Choroid plexus epithelial cell (primary cell): ENCODE measurements at places on chromosomes 2 and 18.

DNA sequence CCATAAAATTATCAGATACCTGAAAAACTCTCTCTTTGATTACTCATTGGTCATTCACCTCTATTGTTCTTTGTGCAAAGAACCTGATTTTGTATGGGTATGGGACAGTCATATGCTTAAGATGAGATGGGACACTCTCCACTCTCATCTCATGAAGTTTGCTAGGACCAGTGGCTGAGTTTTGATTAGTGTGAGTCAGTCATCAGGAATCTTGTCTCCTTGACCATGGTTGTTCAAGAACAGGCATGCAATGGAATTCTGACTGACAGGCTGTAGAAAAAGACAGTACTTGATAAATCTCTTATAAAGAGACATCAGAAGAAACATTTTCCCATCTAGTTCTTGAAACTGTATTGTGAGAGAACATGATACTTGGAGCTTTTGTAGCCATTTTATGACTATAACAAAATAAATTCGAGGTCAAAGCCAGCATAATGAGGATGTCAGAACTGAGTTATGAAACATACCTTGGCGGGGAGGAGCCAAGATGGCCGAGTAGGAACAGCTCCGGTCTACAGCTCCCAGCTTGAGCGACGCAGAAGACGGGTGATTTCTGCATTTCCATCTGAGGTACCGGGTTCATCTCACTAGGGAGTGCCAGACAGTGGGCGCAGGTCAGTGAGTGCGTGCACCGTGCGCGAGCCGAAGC is 367.0 kb downstream of the NR4A2 start:
- DNase-seq: no peak

- no peak for DNase-seq
These were observed 16.6 kb downstream of the MAP4K4 start for GRCh38 chr2:101714118-101714517.

DNA sequence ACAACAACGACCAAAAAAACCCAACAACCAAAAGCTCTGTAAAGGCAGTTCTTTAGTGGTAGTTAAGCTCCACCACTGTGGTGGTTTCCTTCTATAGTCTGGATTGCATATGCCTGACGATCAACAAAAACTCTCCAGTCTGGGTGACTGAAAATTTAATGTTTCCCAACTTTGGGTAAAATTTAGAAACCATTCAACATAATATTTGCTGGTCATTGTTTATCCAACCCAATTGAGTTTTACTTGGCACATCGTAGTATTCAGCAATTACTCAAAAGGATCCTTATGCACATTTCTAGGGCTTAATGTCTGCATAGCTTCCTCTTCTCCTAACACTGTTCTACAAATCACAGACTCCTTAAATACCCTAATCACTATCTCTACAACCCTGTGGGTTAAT is 1080.2 kb upstream of the NRXN1 start:
- no peak for DNase-seq

GRCh38 chr2:201882353-201883090 is 76.2 kb downstream of the CDK15 start:
- peak; percentile 52 for DNase-seq

GRCh38 chr2:46519265-46519664 is 39.9 kb downstream of the TMEM247 start:
- DNase-seq: no peak

GRCh38 chr18:4755848-4756247 is 300.7 kb upstream of the DLGAP1 start:
- no peak for DNase-seq

DNA sequence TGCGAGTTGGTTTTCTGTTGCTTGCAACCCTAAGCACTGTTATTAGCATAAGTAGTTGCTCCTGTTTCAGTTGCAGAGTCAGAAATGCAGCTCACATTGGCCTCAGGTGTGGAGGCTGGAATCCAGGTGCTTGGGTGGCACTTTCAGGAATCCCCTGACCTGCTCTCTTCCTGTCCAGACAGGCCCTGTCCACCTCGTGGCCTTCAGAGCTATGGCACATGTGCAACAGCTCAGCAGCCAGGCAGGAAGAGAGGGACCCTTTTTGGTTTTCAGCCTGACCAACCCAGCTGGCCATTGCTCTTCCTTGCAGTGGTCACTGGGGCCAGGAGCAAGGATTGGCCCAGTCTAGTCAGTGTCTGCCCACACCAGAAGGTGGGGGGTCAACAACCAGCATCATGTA is 12.7 kb downstream of the ACOXL start:
- no peak for DNase-seq
